ENCODE measurements at places on chromosomes 6 and 20.

- no peak for DNase-seq
These were observed 73.7 kb downstream of the EDN1 start for GRCh38 chr6:12363651-12364381.

DNA sequence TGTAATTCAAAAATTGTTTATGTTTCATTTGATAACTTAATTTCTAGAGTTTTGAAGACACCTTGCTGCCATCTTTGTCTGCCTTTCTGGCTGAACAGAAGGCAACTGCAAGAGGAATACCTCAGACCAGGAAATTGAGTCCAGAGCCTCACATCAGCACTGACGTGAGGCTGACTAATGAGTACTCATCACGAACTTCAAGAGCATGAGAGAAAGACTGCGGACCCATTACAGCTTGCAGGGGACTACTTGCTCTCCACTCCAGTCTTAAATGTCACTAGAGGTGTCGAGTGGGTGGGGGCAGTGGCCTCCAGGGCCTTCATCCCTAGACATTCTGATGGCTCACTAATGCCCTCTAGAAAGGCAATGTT lies 109.5 kb upstream of the SSTR4 start:
- no peak for DNase-seq

DNA sequence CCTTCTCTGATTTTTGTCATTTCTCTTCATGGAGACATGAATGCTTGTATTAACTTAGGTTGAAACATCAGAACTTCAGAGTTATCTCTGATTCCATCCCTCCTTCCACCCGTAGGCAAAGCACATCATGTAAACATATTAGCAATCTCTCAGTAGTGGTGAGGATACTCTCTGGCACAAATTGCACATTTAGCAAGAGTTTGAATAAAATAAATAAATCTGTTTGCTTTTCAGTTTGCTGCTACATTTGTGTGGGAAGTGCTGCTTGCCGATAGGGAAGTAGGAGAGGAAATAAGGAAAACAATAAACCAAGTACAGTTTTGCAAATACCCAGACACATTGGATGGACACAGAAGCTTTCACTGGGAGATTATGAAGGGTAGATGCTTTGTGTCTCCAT lies 359.0 kb downstream of the BCKDHB start:
- no peak for DNase-seq

DNA sequence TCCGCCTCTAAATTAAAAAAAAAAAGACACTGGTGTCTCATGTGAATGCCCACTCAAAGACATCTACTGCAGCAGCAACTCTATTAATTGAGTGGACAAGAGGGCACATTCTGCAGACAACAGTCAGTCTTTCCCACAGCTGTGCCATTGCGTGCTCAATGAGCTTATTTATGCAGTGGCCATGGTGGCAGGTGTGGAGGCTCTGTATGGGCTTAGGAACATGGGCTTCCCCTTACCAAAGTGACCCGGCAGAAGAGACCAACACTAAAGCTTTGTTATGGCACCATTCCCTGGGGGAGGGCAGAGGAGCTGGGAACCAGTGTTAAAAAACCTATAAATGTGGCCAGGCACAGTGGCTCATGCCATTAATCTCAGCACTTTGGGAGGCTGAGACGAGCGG lies 4.2 kb upstream of the VAPB start:
- DNase-seq, result no peak

DNA sequence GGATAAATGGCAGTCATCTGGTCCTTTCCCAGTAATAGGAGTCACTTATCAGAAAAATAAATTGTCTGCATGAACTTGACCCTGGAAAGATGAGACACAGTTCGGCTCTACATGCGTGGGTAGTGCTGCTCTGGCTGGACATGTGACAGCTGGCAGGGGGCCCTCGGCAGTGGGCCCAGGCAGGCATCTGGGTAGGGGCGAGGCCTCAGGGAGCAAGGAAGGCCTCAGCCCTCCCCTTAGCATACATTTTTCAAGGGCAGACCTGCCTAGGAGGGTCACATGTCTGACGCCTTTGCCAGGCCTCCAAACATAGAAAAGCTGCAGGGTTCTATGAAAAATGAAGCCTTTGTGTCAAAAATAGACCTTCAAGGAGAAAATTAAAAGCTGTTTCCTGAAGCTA lies 12.8 kb upstream of the ILRUN start:
- peak; percentile 42 for DNase-seq

DNA sequence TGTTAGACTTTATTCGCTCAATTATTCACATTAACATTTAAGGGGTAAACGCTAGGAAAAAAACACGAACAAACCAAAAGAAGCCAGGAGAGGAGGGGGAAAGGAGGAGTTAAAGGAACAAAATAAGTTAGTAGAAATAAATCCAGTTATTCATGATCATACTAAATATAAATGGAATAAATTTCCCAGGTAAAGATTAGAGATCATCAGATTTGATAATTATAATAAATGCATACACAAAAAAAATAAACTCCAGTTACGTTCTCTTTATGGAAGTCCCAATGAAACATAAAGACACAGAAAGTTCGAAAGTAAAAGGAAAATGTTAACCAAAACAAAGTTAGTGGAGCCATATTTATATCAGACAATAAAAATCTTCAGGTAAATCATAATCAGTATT lies 568.7 kb upstream of the NOX3 start:
- DNase-seq, result no peak

DNA sequence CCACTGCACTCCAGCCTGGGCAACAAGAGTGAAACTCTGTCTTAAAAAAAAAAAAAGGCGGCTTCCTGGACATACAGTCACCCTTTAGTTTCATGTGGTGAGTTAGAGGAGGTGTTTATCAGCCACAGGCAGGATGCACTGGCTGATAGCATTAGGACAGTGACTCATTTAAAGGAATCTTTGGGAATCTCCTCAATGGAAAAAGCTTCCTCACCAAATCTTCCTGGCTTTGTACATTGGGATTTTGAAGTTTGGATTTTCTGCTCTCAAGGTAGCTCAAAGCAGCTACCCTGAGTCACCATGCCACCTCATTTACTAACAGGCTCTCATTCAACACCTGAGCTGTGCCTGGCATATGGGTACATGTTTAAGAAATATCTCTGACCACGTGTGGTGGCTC lies 20.2 kb downstream of the PRPH2 start:
- no peak for DNase-seq

DNA sequence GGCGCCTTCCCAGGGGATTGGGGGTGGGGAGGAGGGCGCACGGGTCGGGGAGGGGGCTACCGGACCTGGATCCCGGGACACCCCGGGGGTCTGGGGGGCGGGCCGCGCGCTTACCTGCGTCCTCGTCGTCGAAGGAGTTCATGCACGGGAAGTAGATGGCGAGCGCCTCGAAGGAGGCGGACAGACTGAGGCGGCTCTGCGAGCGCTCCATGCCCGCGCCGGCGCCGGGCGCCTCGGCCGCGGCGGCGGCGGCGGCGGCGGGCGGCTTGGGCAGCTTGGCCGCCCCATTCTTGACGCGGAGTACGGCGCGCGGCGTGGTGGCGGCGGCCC lies 320 bp downstream of the RIMS4 start:
- no peak for DNase-seq

- no peak for DNase-seq
These were observed 187.0 kb downstream of the MTFR2 start for GRCh38 chr6:136063096-136063495.

DNA sequence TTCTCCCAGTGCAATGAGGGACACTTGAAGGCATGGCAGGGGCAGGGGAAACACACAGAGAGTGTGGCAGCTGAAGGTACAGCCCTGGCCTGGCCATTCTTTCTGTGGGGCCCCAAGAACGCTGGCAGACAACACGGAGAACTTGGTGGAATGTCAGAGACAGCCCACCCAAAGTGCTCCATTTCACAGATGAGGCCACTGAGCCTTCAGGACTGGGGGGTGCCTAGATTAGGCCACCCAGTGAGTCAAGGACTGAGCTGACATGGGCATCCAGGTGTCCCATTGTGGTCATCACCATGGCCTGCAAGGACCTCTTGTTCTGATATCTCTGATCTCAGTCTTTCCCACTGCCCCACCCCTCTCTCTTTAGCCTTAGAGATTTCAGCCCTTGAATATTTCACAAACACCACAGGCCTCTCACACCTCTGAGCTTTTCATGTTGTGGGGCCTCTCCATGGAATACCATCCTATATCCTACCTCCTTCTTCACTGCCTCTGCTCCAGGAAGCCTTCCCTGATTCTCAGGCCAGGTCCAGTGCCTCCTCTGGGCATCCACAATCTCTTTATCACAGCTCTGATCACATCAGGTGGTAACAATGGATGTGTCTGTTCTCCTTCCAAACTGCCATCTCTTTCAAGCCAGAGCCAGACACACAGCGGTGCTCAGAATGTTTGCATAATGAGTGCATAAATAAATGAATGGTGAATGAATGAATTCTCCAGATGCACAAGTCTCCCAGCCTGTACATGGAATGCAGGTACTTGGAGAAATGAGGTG lies 2.0 kb upstream of the RSPO4 start:
- DNase-seq, result no peak

DNA sequence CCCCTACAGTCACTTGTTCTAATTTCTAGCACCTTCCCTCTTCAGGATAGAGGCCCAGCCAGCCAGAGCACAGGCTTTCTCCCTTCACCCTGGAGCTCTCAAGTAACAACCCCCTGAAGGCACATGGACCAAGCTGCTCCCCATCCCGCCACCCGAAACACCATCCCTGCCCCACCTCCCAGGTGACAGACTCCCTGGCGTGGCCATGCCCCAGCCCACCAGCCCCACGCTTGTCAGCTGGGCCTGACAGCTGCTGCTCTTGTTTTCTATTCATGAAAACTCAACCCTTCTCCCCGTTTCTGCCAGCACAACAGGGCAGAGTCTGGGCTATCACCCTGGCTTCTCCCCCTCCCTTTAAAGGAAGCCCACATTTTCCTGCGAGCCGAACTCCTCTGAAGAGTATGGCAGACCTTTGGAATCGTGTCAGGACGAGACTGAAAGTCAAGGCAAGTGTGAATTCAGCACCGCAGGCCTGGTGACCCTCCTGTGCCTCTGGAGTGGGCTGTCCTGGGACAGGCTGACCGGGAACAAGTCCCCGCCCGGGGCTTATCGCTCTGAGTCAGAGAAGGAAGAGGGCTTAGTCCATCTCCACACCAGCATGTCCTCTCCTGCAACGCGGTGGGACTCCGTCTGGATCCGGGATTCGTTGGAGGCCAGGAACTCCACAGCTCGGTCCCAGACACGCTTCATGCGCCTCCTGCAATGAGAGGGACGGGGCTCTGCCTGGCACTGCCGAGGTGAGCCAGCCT lies 16.7 kb downstream of the LEMD2 start:
- DNase-seq, result no peak

DNA sequence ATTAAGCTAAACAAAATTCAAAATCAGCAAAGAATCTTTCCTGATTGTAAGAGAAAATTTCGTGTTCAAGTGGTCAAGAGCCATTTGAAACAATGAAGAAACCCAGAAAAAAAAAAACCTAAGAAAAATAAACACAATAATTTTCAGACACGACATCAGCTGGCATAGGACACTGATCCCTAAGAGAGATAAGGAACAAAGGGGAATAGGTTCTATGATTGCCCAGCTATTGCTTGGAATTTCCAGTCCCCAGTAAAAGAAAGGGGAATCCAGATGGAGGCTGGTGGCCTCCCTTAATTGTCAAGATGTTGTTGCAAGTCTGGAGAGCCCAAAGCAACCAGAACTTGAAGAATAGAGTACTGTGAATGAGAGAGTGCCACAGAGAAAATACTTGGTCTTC lies 48.5 kb downstream of the COL12A1 start:
- DNase-seq, result no peak

GRCh38 chr20:35718972-35719635 lies 19.9 kb downstream of the ROMO1 start:
- no peak for DNase-seq

GRCh38 chr6:111761783-111762312 lies 111.4 kb downstream of the FYN start:
- DNase-seq, result no peak

DNA sequence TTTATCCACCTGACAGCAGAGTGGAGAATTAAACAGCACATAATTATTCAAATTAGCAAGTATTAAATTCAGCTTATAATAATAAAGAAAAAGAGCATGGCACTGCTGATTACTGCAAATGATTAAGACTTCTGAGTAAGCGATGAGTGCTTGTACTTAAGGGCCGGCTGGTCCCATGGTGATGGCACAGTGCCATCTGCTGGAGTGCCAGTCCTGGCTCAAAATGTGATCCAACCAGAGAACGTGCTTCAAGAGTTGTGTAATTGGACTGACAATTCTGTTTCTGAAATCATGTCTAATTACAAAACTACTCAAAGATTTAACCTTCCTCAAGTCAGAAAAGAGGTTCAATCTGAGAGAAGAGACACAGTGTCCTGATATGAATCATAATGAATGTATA lies 181.6 kb upstream of the RGS17 start:
- peak; percentile 45 for DNase-seq

DNA sequence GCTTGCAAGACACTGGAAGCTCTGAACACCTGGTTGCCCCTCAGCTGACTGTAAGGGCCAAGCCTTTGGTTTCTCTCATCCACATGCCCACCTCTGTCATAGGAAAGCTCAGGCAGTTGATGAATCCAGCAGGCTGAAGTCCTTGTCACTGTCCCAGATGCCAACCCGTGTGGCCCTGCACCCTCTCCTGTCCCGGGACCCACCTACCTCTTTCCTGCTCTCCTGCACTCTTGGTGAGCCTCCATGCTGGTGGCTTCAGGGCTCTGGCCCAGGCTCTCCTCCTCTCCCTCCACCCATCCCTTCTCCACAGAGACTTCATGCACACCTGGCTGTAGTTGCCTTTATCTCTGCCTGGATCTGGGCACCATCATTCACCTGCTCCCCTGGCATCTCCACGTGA lies 4.0 kb upstream of the GID8 start:
- DNase-seq, result peak; percentile 5

GRCh38 chr6:74550821-74551220 lies 655.0 kb downstream of the COL12A1 start:
- DNase-seq, result no peak

- DNase-seq, result no peak
These were observed 170.9 kb downstream of the DTNBP1 start for GRCh38 chr6:15491986-15492269.

- DNase-seq, result no peak
These were observed 25.1 kb upstream of the KIAA0408 start for GRCh38 chr6:127484212-127484863.

- no peak for DNase-seq
These were observed 124.4 kb upstream of the RALGAPA2 start for GRCh38 chr20:20836836-20837235.
